T follicular helper cell (primary cell): ENCODE measurements at places on chromosomes 7 and 10.

DNA sequence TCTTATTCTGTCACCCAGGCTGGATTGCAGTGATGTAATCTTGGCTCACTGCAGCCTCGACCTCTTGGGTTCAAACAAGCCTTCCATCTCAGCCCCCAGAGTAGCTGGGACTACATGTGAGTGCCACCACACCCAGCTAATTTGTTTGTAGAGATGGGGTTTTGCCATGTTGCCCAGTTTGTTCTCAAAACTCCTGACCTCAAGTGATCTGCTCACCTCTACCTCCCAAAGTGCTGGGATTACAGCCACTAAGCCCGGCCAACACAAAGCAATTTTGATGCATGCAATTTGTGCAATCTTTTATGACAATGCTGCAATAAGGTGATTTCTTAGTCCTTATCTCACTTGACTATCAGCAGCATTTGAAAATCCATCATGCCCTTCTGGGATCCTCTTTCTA is 333.1 kb downstream of the FRMD4A start:
- no peak for DNase-seq

- DNase-seq: no peak
These were observed 697.5 kb downstream of the INHBA start for GRCh38 chr7:41005374-41005901.

DNA sequence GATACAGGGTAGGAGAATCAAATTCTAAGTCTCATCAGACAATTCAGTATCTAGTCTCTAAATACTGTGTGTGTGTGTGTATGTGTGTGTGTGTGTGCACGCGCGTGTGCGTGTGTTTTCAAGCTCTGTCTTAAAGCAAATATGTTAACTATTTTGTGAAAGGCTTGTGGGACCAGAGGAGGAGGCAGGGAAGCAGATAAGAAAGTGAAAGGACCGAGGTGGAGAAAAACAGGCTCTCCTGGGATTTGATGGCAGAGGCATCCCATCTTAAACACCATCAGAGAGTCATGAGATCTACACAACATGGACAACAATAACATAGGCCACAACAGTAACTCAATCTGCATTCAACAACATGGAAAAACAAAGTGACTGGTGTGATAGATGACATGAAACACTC is 67.1 kb downstream of the PIP4K2A start:
- no peak for DNase-seq

- DNase-seq: no peak
These were observed 189.5 kb downstream of the RAPGEF5 start for GRCh38 chr7:22167482-22167881.

- no peak for DNase-seq
These were observed 65.8 kb downstream of the MICALL2 start for GRCh38 chr7:1393421-1393820.
